ENCODE measurements at places on chromosomes 4 and X.

GRCh38 chr4:137981277-137981676 is 260.9 kb downstream of the SLC7A11 start:
- DNase-seq = no peak

DNA sequence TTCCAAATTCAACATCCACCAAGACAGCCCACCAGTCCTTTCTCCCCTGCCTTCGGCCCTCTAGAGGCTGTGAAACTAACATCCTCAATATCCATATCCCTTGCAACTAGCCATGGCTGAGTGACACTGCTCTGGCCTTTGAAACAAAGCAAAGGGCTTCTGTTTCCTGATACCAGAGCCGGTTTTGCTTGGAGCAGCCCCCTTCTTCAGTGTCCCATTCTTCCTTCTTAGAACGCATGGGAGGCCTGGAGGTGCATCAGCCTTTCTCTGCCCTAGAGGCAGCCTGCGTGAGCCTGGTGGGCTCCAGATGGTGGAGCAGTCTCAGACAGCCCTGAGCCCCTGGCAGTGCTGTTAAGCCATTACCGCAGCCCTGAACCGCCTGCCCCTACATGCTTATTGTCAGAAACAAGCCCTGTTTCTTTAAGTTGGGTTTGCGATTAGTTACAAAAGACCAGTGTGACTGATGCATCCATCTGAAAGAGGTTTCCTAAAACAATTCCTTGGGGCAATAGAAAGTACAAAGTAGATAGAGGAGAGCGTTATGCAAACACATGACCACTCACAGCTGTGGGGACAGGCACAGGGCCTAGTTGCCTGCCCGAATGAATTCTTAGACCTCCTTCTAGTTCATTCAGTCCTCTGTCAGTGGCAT is 74.1 kb downstream of the EVC start:
- DNase-seq = no peak

GRCh38 chr4:100651499-100652175 is 133.8 kb upstream of the EMCN start:
- DNase-seq = no peak

DNA sequence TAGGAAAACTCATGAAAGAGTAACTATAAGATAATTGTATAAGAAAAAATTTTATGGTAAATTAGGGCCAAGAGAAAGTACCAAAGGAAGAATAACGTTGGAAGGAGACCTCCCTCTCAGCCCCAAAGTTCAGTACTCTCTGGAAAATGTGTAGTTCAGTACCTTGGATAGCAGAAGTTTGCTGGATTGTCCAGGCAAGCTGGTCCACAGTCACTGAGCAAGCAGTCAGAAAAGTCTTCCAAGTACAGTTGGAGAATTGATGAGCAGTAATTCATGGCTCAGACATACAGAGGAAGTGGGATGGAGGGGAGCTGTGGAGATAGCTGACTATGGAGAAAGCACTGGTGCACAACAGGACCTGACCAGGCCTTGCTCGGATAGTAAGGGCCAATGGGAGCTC is 598.2 kb upstream of the NDST4 start:
- DNase-seq = no peak

GRCh38 chrX:149908308-149908707 is 21.1 kb upstream of the HSFX4 start:
- DNase-seq = no peak

DNA sequence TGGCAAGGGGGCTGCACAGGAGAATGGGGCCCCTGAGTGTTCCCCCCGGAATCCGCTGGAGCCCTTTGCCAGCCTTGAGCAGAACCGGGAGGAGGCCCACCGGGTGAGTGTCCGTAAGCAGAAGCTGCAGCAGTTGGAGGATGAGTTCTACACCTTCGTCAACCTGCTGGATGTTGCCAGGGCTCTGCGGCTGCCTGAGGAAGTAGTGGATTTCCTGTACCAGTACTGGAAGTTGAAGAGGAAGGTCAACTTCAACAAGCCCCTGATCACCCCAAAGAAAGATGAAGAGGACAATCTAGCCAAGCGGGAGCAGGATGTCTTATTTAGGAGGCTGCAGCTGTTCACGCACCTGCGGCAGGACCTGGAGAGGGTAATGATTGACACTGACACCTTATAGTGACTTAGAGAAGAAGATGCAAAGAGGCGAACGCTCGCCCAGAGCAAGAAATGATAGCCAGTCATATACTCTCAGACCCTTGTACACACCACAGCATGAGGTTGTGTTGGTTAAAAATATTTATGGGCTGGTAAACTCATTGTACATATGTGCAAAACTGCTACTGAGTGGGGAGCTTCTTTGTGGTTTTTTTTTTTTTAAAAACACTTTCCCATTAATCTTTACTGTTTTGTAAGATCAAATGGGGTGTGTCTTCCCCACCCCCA is 52.5 kb downstream of the JADE1 start:
- no peak for DNase-seq

DNA sequence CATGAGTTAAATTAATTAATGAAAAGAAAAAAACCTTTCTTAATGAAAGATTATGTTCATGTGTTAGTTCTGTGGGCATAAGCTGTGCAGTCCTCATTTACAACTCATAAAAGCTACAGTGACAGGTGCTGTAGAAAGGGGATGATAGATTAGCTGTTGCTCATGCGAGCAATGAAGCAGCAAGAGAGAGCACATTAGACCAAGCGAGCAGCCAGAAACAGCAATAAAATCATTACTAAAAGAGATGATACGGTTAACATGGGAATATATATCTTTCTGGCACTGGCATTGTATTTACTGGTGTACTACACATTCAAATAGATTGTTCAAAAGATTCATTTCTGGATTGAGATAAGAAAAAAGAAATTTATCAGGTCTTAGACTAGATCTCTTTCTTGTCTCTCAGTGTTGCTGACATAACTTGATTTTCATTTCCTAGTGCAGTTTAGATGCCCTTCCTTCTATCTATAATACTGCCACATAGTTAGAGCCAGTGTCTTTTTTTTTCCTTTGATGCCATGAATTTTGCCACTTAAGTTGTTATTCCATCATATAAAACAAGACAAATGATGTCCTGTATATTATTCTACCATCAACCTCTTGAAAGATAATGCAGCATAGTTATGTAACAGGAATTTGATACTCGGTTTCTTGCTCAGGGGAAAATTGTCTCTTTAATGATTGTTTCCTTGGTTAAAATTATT is 164.6 kb downstream of the BANK1 start:
- no peak for DNase-seq

GRCh38 chrX:130741584-130741983 is 161.4 kb downstream of the ENOX2 start:
- DNase-seq = no peak

- DNase-seq = no peak
Observed at GRCh38 chr4:183455431-183456195, 11.2 kb downstream of the CDKN2AIP start.

DNA sequence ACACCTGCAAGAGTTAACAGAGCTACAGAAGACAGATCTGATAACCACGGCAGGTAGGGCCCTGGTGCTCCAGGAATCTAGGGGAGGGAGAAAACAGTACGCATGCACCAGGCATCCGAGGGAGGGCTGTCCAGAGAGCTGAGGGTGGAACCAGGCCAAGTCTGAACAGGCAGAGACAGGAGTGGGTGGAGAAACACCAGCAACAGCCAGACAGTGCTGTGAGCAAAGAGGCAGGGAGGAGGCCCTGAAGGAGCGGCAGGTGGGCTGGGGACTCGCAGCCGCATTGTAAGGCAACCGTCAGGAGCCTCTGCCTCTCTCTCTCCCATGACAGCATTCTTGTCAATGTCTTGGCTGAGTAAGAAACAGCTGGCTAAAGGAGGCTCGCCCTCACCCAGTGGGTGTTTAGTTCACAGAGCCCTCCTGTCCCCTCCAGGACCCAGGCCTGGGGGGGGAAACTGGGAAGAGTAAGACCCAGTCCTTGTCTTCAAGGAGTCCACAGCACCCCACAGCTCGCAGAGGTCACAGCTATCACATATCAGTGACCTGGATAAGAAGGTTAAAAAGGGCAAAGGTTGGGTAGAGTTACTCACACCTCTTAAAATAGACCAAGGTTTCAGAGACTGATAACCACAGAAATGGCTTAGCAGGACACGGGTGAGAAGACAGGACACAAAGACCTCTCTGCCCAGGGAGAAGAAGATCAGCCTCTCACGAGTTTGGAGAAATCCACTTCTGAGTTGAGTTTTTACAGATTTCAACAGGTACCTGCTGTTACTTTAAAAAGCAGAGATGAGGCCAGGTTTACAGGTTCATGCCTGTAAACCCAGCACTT is 10.5 kb downstream of the ACSL1 start:
- DNase-seq = peak; percentile 57

GRCh38 chr4:99722006-99722405 is 64.4 kb upstream of the C4orf54 start:
- no peak for DNase-seq

DNA sequence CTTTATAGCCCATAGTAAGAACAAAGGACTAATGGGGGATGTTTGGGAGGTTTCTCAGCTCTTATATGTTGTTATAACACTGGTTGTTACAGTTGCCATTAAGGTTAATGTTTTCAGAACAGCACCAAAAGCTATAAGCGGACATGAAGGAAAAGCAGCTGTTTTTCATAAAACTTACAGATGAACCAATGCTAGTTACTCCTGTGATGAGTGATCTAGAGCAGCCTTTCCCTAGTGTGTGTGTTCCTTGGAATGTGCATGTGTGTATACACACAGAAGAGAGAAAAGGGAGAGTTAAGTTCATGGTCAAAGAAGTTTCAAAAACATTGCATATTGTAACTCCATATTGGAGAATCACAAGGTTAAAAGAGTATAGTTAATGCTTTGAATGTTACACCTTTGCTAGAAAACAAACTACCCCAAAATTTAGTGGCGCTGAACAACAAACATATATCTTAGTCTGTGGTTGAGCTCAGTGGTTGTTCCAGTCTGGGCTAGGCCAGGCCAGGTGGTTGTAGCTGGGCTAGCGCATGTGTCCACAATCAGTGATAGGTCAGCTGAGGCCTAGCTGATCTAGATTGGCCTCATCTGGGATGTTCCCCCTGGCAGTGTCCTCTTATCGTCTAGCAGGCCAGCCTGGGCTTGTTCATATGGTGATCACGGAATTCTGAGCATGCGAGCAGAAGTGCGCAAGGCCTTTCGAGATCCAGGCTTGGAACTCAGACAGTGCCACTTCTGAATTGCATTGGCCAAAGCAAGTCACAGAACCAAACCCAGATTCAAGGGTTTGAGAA is 151.0 kb downstream of the NHS start:
- no peak for DNase-seq

DNA sequence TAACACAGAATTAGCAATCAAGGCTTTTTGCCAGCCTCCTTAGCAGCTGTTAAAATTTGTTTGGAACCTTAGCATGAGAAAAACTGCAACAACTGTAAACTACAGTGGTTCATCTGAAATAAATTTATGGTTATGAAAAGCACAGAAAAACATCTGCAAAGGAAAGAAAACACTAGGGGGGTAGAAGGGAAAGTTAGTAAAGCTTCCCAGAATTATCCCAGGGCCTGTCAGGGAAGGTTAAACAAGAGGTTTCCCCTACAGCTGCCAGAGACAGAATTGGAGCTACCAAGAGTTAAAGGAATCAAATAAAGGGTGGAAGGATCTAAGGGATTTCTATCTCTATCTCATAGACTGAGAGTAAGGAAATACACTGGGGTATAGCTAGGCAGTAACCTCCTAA is 234.7 kb upstream of the DIAPH2 start:
- DNase-seq = no peak

All from C1 segment of cervical spinal cord (tissue), 14 donors.